ENCODE measurements at places on chromosomes 3 and 15. TPM values are rescaled to one million over a fixed set of nuclear protein-coding genes. Genes with fewer than 3 reads are reported as not detected.

Gene LRRC31
- 0.36 TPM for polyA plus RNA-seq

GRCh38 chr3:64360280-64360679 lies 135.0 kb upstream of the PRICKLE2 start:
- no peak for DNase-seq

DNA sequence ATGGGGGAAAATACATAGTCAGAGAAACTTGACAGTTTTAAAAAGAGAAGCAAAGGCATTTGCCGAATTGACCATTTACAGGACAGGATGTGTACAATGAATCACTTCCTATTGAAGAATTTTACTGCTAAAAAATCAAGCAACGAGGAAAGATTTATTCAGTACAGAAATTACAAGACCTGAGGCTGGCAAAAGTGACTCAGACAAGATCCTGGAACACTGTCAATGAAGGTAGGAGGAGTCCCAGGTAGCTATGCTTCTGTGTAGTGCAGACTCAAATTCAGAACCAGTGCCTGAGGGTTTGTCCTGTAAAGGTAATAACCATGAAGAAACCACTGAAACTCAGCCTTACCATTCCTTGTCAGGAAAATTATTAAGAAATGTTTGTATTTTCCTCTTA lies 120.9 kb downstream of the ZMAT3 start:
- no peak for DNase-seq

DNA sequence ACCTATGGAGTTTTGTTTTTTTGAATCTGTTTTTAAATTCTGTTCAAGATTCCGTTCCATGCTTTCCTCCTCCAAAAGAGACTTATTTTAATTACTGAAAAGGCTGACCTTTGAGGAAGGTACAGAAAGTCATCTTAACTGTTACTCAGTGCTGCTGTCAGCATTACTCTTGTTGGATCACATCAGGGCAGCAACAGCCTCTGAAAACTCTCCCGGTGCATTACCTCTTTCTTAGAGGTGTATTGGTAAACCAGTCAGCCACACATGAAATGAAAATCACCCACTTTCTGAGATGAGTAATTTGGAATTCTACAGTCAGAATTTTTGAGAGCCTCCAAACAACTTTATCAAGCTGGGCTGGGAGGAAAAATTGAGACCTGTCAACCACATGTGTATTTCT lies 88.5 kb upstream of the LIMD1 start:
- no peak for DNase-seq

Gene ARL8B
- polyA plus RNA-seq = 79.6 TPM

GRCh38 chr3:39184081-39184967 lies 8.1 kb downstream of the XIRP1 start:
- DNase-seq = no peak

Gene LMOD3
- polyA plus RNA-seq = 0.08 TPM

- no peak for DNase-seq
Observed at GRCh38 chr15:99966815-99967214, 233.6 kb upstream of the LYSMD4 start.

DNA sequence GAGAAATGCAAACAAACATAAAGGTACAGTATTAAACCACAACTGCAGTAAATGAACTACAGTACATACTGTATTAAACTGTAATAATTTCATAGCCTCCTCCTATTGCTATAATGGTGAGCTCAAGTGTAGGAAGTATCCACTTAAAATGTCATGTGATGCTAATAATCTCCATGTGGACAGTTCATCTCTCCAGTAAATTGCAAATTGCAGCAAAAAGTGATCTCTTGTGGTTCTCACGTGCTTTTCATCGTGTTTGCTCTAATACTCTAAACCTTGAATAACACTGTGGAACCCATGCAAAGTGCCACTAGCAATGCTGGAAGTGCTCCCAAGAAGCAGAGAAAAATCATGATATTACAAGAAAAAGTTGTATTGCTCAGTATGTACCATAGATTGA lies 9.2 kb upstream of the FNDC3B start:
- no peak for DNase-seq

All from renal cortex interstitium (tissue), 15 donors.